Endothelial cell of umbilical vein (primary cell): ENCODE measurements at places on chromosomes 3 and 15. TPM values are rescaled to one million over a fixed set of nuclear protein-coding genes. Genes with fewer than 3 reads are reported as not detected.

DNA sequence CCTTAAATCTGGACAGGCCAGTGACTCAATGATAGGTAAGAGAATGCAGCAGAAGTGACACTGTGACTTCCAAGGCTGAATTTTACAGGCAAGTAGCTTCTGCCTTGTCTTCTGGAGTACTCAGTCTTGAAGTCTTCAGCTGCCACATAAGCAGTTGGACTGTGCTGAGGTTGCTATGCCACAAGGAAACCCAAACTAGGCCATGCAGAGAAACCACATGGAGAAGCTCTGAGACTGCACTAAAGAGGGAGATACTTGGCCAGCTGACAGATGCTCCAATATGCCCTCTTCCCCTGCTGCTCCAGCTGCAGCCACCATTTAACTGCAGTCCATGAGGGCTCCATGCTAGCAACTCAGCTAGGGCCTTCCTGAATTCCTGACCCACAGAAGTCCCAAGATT, 119.4 kb upstream of the GADL1 start:
- no peak for DNase-seq

The SLC51B gene
- total RNA-seq: not detected in 2 replicates

- DNase-seq: no peak
Measured at GRCh38 chr3:24679429-24679828, 184.8 kb upstream of the THRB start.

The GRM2 gene
- 0.51 TPM in 2 replicates for total RNA-seq

DNA sequence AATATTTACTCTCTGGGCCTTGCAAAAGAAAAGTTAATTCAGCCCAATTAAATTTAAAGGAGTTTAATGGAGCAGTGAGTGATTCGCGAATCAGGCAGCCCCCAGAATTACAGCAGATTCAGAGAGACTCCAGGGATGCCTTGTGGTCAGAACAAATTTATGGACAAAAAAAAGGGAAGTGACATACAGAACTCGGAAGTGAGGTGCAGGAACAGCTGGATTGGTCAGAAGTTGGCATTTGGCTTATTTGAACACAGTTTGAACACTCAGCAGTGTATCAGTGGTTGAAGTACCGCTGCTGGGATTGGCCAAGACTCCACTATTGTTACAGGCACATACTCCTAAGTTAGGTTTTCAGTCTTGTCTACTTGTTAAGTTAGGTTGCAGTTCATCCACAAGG, 145.0 kb upstream of the GAP43 start:
- DNase-seq: no peak

DNA sequence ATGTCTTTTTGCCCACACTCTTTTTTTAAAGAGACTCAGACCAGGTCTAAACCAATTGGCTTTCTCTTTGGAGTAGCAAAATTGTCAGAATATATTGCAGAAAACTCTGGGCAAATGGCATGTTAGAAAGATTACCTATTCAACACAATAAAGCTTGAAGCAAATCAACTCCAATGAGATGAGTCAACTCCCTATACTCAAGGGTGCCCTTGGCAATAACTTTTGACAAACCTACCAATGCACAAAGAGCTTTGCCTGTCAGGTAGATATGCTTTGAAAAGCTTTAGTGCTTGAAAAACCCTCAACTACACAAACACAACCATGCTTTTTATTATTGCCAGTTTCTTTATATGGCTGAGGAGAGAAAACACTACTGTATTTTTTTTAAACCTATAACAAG, 137.7 kb upstream of the GRM7 start:
- no peak for DNase-seq

DNA sequence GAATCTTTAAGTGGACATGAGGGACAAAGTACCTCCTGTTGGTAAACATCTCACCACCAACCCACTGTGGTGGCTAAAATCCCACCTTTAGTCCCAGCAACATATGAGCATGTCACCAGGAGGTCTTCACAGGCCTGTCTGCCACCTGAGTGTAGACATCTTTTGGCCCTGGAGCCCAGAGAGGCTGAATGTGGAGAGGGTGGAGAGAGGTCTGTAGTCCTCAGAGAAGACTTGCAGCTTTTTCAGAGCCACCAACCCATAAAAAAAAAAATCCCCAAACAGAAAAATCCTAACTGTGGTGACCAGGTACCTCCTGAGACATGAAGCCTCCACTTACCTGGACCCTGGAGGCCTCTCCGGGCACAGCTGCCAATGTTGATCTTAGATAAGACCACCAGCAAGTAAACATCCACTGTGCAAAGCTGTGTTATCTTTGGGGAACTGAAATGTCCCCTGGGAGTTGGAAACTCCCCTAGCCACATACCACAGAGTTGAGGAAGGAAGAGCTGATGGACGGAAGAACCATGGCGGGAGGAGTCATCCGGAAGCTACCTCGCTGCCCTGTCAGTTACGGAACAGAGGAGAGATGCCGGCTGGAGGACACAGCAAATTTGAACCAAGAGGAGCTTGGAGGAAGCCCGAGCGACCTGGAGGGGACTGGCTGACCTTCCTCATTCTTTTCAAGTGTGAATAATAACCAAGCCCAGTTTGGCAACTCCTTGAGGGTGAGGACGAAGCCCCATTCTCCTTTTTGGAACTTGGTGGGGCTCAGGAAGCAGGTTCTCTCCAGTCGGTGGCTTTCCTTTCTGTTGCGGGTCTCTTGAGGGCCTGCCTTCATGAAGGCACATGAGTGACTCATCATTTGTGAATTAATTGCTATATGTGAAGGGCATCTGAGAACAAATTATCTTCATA, at the start of gene GHRL:
GHRL (minus strand) TSS at position 443 of the 915 bp plus-strand sequence. CDS start 2,767 bp downstream, outside the sequence.
- DNase-seq: no peak

GRCh38 chr3:11717768-11718636, 74.3 kb upstream of the VGLL4 start:
- DNase-seq: peak; percentile 78

The DLEC1 gene
- total RNA-seq: not detected in 2 replicates

- no peak for DNase-seq
Measured at GRCh38 chr3:26827169-26827568, 204.6 kb downstream of the LRRC3B start.

GRCh38 chr3:143475981-143476380, 356.4 kb downstream of the CHST2 start:
- DNase-seq: no peak

The ADGRG7 gene
- total RNA-seq: not detected in 2 replicates

- DNase-seq: no peak
Measured at GRCh38 chr15:45136378-45136764, 6.6 kb downstream of the DUOX1 start.

GRCh38 chr15:80779658-80780415, 667 bp downstream of the CEMIP start:
- peak; percentile 19 for DNase-seq

The CCR8 gene
- total RNA-seq: not detected in 2 replicates

- peak; percentile 43 for DNase-seq
Measured at GRCh38 chr3:126522363-126522788, 1.6 kb upstream of the CHST13 start.

The CYP8B1 gene
- not detected in 2 replicates for total RNA-seq

GRCh38 chr15:101675796-101676582, 23.8 kb upstream of the TM2D3 start:
- peak; percentile 7 for DNase-seq

The CMC1 gene
- total RNA-seq: 15.3 and 18.6 TPM in 2 replicates

DNA sequence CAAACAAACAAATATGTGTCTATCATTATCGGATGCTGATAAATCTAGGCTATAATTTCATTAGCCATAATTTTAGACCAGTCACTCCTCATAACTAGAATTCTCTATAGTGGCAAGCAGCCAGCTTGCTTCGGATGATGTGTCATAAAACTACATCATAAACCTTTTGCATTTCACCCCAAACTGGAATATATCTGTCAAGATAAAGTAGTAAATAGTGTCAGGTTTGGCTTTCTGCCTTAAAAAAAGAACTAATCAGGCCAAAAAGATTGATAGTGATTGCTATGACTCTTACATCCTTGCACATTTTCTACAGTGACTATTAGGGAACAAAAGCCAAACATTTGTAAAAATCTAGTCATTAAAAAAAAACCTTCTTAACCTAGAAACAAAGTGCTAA, 51.0 kb downstream of the DPPA2 start:
- DNase-seq: no peak

The WDR76 gene
- 22.1 and 25.2 TPM in 2 replicates for total RNA-seq

The FOXB1 gene
- not detected in 2 replicates for total RNA-seq

The CHRFAM7A gene
- total RNA-seq: 7.1 and 9.1 TPM in 2 replicates

The AADAC gene
- 0.27 and 1.0 TPM in 2 replicates for total RNA-seq

DNA sequence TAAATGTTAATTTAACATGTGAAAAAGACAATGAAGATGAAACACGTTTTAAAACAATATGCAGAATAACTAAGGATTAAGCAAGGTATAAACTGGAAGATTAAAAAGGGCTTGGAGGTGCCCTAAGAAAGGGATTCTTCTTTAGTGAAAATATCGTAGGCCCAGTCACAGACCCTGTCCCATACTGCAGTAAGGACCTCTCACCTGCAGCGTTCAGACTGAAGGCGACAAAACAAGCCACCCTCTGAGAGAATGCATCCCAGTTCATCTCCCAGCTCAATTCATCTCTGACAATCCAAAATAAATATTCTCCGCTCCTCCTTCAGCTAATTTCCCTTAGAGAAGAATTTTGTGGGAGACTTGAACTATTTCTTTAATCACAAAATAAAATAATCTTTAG, 102.3 kb upstream of the ARL6 start:
- DNase-seq: no peak

The NEK4 gene
- 20.8 and 24.0 TPM in 2 replicates for total RNA-seq

GRCh38 chr3:159144891-159145290, 343.0 kb downstream of the MFSD1 start:
- no peak for DNase-seq

The CASR gene
- not detected in 2 replicates for total RNA-seq

DNA sequence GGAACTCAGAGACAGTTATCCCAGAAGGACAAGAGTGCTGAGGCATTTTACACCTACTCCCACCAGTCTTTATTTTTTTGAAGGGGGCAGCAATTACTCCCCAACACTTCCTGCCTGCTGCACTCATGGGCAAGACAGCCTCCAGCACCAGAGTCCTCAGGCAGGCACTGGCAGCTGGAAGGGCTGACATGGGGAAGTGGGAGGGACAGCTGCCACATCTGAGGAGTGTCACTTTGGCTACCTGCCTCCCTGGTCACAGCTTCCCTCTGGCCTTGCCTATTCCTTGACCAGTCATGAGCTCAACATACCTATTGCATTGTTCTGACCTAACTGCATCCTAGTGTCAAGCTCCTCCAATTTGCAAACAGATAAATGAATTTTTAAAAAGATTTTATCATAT, 10.2 kb upstream of the LACTB start:
- no peak for DNase-seq

The GPR149 gene
- total RNA-seq: not detected in 2 replicates

The ZMYND10 gene
- 0.38 and 0.51 TPM in 2 replicates for total RNA-seq

DNA sequence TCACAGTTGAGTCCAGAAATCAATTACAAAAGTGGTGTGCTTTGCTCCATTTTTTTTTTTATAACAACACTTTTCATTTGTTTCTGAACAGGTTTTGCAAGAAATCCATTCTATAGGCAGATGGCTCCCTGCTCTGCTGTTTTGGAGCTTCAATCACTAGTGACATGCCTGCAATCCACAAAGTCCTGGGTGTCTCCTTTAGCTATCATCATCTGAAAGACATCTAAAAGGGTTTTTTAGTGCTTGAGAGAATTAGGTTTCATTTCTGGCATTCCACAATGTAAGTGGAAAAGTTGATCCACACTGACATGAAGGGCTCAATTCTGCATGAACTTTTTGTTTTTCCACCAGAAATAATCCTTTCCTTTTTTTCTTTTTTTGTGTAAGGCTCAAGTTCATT, 24.0 kb upstream of the MEIS2 start:
- DNase-seq: no peak

DNA sequence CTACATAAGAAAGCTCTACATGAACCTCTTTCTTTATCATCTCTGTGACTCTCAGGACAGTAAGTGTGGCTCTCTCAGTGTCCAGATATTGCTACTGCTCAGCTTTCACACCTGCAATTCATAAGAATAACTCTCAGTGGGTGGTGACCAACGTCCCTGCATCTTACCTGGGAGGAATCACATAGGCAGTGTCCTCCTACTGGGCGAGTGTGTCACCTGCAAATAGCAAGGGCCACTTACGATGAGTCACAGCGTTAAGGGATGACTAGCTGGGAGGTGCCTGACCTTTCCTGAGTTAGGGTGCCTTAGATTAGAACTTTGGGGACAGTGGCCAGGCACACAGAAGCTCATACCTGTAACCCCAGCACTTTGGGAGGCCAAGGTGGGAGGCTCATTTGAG, 90.8 kb upstream of the C3orf80 start:
- DNase-seq: no peak
